ENCODE measurements at places on chromosomes 13 and 19.

GRCh38 chr19:42204664-42205063 is 12.8 kb downstream of the DEDD2 start:
- no peak for DNase-seq

- no peak for DNase-seq
Measured at GRCh38 chr13:97892717-97893116, 60.8 kb upstream of the IPO5 start.

DNA sequence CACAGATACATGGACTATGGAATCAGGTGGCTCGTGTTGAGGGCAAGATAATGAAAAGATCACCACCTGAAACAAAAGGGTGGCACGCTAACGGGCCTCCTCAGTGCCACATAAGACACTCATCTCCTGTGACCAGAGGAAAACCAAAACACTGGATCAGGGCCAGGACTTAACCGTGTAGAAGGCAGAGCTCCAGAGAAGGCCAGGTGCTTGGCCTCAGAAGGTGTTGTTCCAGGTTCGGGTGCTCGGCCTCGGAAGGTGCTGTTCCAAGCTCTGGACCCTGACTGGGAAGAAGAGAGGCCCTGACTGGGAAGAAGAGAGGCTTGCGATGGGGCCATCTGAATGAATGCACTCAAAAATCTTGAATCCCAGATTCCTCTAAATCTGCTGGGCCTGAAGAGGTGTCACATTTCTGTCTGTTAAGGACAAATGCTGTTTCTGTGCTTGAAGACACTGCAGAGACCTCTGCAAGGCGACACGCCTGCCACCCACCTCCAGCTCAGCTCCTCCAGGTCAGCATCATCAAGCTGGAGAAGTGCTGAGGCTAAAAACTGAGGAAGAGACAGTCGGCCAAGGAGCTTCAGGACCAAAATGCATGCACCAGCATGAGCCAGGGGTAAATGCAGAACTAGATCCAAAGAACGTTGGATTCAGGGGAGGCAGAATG is 2.7 kb upstream of the RASA3 start:
- no peak for DNase-seq

GRCh38 chr19:49889687-49890348 is 6.9 kb downstream of the IL4I1 start:
- no peak for DNase-seq

DNA sequence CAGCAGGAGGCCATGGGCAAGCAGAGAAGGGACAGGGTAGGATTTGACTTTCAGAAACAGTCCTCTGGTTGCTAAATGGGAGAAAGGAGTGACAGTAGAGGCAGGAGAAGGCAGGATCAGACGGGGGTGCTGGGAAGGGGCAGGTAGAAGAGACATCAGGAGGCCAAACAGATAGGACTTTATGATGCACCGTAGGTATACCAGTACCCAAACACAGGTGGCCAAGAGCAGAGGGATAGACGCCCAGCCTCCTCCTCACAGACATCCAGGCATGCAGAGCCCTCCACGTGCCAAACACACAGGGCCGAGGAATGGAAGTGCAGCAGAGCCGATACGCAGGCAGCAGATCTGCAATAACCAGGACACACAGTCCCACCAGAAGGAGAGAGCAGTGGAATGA is 1.3 kb upstream of the AXL start:
- no peak for DNase-seq

DNA sequence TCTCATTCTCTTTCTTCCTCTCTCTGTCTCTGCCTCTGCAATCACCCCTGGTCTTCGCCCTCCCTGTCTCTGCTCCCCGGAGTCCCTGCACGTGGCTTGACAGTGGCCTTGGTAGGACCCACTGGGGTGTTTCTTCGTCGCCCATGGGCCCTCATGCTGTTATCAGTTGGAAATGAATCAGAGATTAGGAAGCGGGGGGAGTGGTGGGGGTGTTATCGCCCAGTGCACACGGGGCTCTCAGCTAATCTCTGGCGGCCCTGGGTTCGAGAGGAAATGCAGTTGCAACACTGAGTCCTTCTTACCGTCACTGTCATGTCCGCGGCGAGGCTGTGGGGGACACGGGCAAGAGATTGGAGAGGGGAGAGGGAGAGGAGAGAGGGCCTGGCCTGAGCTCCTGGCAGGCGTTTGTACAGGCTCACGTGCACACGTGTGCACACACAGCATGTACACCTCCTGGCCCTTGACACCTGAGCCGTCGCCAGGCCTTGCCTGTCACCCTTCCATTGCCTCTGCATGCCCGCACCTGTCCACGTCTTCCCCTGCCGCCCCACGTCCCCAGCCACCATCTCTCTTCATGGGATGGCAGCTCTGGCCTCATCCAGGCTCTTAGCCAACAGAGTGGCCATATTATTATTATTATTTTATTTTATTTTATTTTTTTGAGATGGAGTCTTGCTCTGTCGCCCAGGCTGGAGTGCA is 37.8 kb upstream of the SLC7A10 start:
- no peak for DNase-seq

- DNase-seq, result no peak
Measured at GRCh38 chr13:104447348-104447747, 1381.1 kb upstream of the SLC10A2 start.

GRCh38 chr19:35395382-35396199 is 24.7 kb downstream of the GPR42 start:
- DNase-seq, result no peak

DNA sequence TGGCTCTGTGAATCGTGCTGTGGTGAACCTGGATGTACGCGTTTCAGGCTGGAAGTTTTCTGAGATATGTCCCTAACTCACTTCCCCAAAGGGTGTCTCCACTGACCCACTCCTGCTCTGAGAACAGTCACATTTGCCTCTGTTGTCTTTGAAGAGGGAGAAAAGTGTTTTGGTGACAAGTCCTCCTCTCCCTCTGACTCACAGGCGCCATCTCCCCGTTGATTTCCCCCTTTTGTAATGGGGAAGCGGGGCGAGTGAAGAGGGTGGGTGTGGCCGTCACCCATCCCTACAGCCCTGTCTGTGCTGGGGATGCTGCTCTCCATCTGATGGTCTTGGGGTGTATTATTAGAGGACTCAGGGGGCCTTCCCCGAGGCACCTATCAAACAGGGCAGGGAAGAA is 9.6 kb downstream of the APC2 start:
- DNase-seq, result no peak

DNA sequence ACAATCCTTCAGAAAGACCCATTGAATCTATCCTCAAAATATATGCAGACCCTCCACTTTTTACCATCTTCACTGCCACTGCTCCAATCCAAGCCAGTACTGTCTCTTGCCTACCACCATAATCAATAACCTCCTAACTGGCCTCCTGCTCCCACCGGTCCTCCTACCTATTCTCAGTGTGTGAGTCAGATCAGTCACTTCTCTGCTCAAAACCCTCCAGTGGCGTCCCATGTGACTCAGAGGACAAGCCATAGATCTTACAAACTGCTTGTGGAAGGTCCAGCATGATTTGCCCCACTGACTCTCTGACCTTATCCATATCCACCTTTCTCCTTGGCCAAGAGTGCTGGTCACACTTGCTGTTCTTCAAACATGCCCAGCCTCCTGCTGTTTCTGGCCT is 23.4 kb upstream of the MBNL2 start:
- no peak for DNase-seq

GRCh38 chr19:15669891-15670290 is 3.0 kb upstream of the CYP4F12 start:
- DNase-seq, result no peak

GRCh38 chr19:3184847-3185460 is 776 bp upstream of the NCLN start:
- no peak for DNase-seq

- no peak for DNase-seq
Measured at GRCh38 chr19:18109341-18109732, 11.8 kb downstream of the MAST3 start.

DNA sequence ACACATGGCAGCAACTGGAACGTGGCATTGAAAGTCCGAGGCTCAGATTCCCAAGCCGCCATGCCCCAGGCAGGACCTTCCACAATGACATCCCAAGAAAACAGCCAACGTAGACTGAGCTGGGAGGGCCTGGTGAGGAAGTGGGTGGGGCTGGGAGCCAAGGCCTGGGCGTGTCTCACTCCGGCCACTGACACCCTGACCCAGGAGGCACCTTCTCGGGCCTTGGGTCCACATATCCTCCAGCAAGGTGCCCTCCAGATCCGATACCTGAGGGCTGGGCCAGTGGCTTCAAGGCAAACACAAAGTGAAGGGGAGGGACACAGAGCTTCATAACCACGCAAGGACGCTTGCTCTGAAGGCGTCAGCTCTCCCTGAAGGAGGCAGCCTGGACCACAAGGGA is 43.0 kb downstream of the RAB20 start:
- no peak for DNase-seq

GRCh38 chr13:21703846-21704245 is 33.0 kb downstream of the FGF9 start:
- no peak for DNase-seq

- no peak for DNase-seq
Measured at GRCh38 chr13:111339366-111340143, 19.1 kb downstream of the TEX29 start.

DNA sequence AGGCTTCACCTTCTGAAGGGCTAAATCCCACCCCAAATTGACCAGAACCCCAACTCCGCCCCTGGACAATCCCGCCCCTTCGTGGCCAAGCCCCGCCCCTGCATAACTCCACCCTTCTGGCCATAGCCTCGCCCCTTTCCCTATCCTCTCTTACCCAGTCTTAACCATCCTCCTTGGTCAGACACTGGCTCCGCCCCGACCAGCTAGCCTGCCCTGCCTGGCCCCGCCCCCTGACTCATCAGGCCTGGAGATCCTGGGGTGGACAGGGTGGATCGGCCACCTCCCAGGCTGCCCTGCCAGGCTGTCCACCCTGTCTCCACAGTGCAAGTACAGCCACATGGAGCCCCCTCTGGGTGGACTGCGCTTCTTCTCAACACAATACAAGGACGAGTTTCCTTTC is 8.0 kb upstream of the ZNF358 start:
- no peak for DNase-seq

DNA sequence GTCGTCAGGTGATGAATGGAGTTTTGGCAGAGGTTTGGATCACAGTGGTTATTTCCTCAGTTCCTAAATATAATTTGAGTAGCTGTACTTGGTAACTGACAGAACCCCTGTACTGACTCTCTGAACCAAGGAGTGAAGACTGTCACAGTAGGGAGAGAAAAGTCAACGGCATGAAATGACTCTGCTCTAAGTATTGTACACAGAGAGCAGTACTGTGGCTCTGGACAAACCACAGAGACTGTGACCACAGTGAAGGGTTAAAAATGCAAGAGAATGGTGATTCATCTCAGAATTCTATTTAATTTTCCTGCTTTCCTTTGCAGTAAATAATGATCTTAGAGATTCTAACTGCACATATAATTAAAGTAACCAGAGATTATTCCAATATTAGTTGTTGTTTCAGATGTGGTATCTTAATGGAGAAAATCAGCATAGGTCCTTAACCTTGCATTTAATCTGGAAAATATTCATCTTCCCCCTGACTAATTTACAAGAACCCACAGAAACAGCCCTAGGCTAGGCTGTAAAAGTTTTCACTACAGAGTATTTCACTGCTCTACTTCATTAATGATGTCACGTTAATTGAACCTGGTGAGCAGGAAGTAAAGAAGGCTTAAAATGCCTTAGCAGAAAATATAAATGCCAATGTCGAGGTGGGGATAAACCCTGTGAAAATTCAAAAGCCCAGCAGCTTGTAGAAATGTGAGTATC is 221.9 kb downstream of the LIG4 start:
- DNase-seq, result no peak

- no peak for DNase-seq
Measured at GRCh38 chr19:6026390-6027227, 48.7 kb upstream of the RANBP3 start.

DNA sequence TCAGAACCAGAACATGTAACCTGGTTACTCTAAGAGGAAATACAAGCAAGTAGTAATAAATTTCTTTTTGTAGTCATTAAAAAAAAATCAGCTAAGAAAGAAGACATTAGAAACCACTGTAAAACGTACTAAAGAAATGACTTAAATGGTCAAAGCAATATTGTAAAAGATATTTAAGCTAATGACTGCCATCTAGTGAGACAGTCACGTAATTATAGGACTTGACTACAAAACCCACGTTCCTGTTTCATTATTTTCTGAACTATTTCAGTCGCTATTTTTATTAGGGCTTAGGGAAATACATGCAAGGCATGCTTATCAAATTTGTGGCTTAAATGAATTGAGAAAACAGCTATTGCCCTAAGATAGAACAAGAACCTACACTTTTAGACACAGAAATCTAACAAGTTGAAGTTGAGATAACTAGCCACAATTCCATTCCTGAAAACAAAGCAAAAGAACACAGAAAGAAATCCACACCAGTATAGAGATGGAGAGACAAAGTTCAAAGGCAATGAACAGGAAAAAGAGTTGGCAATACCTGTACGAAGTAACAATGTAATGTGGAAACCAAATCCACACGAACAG is 17.9 kb downstream of the ALG5 start:
- no peak for DNase-seq

DNA sequence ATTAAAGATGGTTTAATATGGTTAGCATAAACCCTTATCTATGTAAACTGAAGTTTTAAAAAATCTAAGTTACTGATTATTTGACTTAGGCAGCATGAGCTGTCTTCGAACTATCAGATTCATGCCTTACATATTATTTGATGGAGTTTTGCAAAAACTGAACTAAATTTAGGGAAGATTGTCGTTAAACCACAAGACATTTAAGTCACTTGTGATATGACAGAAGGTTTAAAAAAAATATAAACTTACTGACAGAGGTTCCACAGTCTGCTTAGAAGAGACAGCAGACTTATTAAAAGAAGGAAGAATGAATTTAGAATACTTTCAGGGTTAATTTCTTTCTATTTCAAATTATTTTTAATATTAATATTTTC is 110.9 kb upstream of the FRY start:
- no peak for DNase-seq

GRCh38 chr19:18865973-18866799 is 29.8 kb downstream of the CERS1 start:
- peak; percentile 25 for DNase-seq

DNA sequence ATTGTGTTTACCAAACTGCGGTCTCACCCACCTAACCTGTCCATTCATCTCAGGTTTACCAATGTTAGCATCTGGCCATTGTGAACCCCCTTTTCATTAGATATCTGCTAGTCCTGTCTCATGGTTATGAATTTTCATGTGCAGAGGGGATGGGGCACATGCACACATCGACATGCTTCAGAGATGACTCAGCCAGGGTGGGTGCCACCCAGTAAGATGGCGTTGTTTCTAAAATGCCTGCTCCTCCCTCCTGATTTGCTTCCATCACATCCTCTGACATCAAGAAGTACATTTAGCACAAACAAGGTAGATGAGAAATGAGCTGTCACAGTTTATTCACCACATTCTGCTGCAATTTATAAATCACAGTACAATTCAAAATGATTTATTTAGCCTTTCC is 51.3 kb downstream of the GPALPP1 start:
- DNase-seq, result no peak

DNA sequence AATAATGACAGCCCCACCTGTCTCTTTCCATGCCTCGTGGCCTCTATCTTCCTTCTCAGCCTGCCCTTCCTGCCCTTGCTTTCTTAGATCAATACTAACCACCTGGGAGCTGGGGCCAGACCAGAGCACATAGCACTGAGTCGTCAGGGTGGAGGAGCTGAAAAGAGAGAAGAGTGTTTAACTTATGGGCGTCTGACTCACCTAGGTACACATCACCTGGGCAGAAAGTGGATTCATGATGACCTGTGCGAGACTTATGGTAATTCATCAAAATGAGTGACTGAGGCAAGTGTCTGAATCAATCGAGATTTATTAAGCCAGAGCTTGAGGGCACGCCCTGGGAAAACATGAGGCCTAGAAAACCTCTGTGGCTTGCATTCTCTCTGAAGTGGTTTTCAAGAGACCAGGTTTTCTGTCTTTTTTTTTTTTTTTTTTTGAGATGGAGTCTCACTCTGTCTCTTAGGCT is 19.2 kb downstream of the CEACAM6 start:
- no peak for DNase-seq
